Esophagus squamous epithelium (tissue), 5 donors: ENCODE measurements at places on chromosomes 16 and 17. TPM values are rescaled to one million over a fixed set of nuclear protein-coding genes. Genes with fewer than 3 reads are reported as not detected.

Gene HOXB13
- not detected for total RNA-seq

Gene GRAPL
- total RNA-seq: not detected

Gene MAP2K3
- 24.1 TPM for total RNA-seq

Gene IL34
- 3.2 TPM for total RNA-seq

Gene CFAP20
- total RNA-seq: 26.9 TPM
